Epithelial cell of prostate (primary cell): ENCODE measurements at places on chromosomes 3 and 15.

GRCh38 chr3:82741346-82741745, 979.9 kb upstream of the GBE1 start:
- no peak for DNase-seq

DNA sequence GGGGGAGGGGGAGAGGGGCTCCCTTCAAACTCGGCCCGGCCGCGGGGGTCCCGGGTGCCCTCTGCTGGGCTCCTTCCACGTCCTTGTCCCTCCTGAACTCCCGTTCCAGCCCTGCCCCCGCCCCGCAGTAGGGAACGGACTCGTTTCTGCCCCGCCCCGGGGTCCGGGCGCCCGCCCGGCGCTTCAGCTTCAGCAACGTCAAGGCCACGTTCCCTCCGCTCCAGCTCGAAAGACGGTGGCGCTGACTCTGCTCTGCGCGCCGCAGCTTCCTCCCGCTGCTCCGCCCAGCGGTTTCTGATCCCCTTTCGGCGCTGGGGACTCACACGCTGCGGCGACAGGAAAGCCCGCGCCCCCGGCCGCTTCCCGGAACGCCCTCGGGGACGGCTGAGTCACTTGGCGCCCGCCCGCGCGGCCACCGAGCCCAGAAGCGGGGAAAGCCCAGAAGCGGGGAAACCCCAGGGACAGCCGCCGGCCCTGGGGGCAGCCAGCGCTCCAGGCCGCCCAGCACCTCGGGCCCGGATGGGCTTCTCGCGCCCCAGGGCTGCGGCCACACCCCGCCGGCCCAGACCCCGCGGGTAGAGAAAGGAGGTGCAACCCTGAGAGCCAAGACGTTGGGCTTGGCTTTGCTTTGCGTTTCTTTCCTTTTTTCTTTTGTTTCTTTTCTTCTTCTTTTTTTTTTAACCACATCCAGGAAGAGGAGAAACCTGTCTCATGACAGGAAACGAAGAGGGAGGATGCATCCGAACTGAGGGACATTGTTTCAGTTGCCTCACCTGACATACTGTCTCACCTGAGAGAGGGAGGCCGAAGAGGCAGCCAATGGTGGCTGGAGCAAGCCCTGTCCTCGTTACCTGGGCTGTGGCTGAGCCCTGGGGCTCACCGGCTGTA, 28.9 kb downstream of the ARHGAP31 start:
- DNase-seq: no peak

DNA sequence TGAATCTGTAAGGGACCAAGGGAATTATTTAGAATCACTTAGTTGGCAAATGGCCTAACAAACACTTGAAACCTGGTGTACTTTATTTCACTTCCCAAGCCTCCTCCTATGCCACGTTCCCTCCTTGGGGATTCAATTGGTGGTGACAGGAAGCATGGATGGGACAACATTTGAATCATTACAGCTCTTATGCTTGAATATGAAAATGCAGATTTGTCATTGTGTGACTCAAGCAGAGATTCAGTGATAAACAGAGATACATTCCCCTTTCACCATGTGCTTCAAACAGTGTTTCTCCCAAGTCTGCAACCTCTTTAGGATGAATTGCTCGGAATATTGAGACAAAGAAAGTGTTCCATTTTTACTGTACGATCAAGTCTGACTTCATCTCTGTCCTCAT, 32.7 kb upstream of the MED12L start:
- DNase-seq: no peak

DNA sequence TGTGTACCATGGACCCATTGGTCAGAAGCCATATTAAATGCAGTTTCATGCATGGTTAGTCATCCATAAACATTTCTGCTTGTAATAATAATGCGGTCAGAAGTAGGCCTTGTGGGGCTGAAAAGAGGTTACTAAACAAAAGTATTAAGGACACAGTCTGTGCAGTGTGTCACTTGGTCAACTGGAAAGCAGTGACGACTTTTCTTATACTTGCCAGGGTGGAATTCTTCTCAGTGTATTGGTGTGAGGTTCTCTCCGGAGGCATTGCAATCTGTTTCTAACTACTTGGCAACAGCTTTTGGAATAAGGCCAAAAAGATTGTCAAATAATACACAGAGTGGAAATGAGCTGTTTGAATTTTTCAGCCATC, 46.8 kb downstream of the CHL1 start:
- DNase-seq: no peak

DNA sequence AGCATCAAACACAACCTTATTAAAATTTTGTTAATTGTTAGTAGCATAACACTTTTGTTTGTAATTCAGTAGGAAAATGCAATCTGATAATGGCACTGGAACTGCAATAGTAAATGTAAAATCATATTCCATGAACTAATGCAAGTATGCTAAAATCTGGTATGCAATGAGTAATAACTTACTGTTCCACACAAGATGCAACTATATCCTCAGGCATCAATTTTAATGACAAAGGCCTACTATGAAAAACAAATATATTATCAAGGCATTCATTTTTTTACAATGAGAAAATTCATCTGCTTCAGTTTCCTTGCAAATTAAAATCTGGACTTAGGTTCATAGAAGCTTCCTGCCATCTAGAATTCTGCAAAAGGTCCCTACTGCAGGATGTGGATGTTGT, 1.4 kb upstream of the NSMCE3 start:
- DNase-seq: peak; percentile 31

- no peak for DNase-seq
Observed at GRCh38 chr3:20100151-20100550, 59.9 kb downstream of the KAT2B start.

- peak; percentile 66 for DNase-seq
Observed at GRCh38 chr3:45635475-45636256, 41.1 kb downstream of the LIMD1 start.

- DNase-seq: no peak
Observed at GRCh38 chr3:13567684-13568514, 19.0 kb downstream of the FBLN2 start.

DNA sequence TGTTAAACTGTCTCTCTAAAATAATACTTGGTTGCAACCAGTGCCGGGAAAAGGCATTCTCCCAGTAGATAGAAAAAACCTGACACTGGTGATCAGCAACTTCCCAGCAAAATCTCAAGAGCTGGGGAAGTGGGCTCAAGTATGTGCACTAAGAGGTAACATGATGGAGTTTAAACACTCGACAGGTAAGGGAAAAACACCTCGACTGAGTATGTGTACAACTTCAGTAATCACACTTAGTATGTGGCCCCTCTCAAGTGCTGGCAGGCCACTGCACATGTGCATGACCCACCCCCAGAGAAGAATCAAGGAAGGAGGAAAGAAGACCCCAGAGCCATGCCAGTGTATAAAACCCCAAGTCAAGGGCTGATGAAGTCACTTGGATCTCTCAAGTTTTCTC, 27.4 kb downstream of the SPESP1 start:
- DNase-seq: no peak
